ENCODE measurements at places on chromosomes 7 and 10. TPM values are rescaled to one million over a fixed set of nuclear protein-coding genes. Genes with fewer than 3 reads are reported as not detected.
A peak's percentile ranks its signal among the peaks of the same experiment; 100 is the strongest.

Gene TAC1
- 1.6 TPM for polyA plus RNA-seq

DNA sequence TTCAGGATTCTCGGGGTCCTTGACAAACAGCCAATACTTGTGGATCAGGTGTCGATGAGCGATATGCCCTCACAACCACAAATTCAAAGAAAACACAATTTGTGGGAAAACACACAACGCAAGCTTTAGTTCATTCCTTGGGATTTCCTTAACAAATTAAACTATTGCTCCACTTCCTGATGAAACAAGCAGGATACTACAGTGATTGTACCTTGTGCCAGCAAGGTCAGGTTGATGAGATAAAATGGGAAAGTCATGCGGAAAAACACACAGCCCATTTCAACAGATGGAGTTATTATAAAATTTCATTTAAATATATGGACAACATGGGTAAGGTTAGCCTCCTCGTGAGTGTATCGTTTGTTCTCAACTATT, 8.8 kb upstream of the RHOBTB1 start:
- DNase-seq: no peak

DNA sequence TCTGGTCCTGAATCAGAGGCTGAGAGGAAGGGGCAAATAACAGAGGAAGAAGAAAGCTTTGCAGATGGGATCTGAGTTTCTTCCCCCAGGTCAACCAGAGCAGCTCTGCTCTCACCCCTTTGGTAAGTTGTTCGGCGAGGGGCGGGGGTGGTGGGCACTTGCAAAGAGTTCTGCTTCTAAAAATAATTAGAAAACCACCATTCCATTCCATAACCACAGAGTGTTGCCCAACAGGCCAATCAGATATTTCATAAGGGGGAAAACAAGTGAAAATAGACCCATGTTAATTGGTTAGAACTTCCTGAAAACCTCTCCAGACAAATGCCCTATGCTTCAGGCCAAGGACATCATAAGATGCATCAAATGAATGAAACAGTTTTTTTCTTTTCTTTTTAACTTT, 43.6 kb upstream of the R3HCC1L start:
- no peak for DNase-seq

Gene EPDR1
- 13.9 TPM for polyA plus RNA-seq

Gene ZNF777
- polyA plus RNA-seq: 6.9 TPM

DNA sequence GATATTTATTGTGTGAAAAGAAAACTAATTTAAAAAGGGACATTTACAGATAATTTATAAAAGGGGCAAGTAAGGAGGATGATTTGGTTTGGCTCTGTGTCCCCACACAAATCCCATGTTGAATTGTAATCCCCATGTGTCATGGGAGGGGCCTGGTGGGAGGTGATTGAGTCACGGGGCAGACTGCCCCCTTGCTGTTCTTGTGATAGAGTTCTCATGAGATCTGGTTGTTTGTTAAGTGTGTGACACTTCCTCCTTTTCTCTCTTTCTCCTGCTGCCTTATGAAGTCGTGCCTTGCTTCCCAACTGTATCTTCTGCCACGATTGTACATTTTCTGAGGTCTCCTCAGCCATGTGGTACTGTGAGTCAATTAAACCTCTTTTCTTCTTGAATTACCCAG, 171.0 kb upstream of the SEMA3E start:
- DNase-seq: no peak

DNA sequence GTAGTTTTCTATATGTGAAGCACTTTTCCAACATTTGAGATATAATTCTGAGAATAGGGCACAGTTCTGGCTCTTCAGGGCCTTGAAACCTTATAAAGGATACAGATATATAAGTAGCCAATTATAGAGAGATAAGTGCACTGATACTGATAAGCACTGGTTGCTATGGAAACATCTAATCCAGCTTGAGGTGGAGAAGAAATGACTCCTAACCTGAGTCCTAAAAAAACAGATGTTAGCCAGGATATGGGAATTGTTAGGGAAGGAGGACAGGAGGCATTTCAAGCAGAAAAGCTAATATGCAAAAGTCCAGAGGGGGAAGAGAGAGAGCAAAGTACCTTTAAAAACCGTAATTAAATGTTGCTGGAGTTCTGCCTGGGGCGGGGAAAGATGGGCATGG, 30.8 kb downstream of the STRIP2 start:
- DNase-seq: no peak

Gene EPO
- polyA plus RNA-seq: not detected

GRCh38 chr7:45089341-45089891, 647 bp upstream of the NACAD start:
- peak; percentile 64 for DNase-seq

DNA sequence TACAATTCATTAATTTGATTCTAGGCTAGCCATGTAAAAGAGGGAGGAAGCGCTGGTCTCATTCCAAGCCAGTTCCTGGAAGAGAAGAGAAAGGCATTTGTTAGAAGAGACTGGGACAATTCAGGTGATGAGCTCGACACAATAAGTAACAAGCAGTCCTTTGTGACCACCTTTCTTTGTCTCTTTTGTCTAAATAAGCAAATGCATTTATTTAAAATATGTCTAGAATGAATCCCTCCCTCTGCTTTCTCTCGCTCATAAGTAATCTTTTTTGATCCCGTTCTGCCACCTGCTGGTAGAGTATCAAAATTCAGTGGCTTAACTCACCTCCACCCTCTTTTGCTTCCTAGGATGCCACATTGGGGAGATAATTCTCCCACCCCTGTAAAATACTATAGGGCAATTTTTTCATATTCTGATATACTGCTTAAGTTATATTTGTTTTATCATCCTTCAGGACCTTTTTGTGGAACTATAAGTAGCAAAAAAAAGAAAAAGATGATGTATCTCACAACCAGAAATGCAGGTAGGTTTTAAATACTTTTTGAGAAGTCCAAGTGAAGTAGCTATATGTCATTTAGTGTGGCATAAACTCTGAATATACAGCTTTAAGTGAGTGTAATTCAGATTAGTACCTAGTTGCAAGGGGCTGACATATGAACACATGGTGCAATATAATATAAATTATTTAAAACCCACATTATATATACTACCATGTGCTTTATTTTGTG, 91.5 kb downstream of the GSDME start:
- no peak for DNase-seq

GRCh38 chr10:77983384-77984341, 45.7 kb downstream of the POLR3A start:
- DNase-seq: no peak

Gene FAM25G
- polyA plus RNA-seq: not detected

DNA sequence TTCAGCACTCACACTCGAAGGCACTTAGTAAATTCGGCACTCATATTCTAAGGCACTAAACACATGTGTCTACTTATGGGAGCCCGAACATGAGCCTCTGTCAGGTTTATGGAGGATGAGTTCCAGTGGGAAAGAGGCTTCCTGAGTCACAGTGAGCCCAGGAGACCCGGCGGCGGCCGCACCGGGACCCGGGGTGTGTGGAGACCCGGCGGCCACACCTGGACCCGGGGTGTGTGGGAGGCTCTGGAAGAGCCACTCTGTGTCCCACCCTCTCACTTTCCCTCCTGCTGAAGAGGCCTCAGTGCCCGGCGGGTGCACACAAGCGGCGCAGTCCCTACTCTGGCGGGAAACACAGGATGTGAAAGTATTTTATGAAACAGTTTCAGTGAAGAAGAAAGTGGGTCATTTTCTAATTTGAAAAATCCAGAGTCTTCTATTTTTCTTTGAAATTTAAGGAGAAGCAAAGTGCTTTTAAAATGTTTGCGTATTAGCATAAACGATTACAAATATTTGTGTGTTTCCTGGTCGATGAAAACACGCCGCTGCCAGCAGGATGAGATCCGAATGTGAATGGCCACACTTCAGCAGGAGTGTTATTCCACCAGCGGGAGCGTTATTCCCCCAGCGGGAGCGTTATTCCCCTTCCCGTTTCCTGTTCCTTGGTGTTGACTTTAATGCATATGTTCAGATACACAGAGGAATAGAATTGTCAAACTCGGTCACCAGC, 625.1 kb downstream of the DNAJB6 start:
- DNase-seq: no peak

DNA sequence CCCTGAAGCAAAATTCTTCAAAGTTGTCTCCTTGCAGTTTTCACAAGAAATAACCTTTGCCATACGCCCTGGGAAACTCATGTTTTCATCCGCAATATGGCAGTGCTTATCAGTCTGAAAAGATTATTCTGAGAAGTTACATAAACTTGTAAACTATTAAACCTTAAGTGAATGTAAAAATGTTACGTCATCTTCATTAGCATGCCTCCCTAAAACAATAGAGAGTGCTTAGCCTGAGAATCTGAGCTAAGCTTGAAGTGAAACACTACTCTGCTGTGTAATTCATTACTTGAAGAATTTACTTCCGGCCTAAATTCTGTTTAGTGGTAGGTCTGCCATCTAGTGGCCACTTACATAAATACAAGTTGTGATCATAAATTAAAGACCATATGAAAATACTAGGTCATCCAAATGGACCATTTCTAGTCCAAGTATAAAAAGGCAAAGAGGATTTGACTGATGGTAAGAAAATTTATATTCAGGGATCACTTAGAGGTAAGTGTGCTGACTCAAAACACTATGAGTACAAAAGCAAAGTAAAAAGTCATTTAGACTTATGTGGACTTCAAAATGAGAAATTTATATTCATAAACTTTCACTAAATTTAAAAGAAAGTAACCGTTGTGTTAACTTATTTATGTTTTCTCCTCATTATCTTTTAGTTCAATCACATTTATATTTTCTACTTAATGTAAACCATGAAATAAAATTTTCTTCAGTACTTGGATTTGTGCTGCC, 745.1 kb upstream of the LRRTM3 start:
- DNase-seq: no peak

Gene TASOR2
- polyA plus RNA-seq: 9.7 TPM

- DNase-seq: no peak
Observed at GRCh38 chr7:3272691-3273141, 28.3 kb upstream of the SDK1 start.

Gene ADAM12
- polyA plus RNA-seq: 0.14 TPM

- DNase-seq: no peak
Observed at GRCh38 chr10:132960071-132960472, 17.7 kb upstream of the CFAP46 start.

Gene LIMK1
- polyA plus RNA-seq: 7.6 TPM

Gene AGMO
- 0.29 TPM for polyA plus RNA-seq

- no peak for DNase-seq
Observed at GRCh38 chr7:55587687-55588378, 15.5 kb upstream of the VOPP1 start.

GRCh38 chr10:112952282-112953173, 2.5 kb downstream of the TCF7L2 start:
- peak; percentile 27 for DNase-seq

- no peak for DNase-seq
Observed at GRCh38 chr10:113920875-113921274, 66.4 kb downstream of the NHLRC2 start.

- DNase-seq: no peak
Observed at GRCh38 chr10:68463365-68464093, 8.2 kb downstream of the DNA2 start.

GRCh38 chr10:62266147-62266546, 2.5 kb downstream of the RTKN2 start:
- no peak for DNase-seq

Gene CAV1
- 269 TPM for polyA plus RNA-seq

DNA sequence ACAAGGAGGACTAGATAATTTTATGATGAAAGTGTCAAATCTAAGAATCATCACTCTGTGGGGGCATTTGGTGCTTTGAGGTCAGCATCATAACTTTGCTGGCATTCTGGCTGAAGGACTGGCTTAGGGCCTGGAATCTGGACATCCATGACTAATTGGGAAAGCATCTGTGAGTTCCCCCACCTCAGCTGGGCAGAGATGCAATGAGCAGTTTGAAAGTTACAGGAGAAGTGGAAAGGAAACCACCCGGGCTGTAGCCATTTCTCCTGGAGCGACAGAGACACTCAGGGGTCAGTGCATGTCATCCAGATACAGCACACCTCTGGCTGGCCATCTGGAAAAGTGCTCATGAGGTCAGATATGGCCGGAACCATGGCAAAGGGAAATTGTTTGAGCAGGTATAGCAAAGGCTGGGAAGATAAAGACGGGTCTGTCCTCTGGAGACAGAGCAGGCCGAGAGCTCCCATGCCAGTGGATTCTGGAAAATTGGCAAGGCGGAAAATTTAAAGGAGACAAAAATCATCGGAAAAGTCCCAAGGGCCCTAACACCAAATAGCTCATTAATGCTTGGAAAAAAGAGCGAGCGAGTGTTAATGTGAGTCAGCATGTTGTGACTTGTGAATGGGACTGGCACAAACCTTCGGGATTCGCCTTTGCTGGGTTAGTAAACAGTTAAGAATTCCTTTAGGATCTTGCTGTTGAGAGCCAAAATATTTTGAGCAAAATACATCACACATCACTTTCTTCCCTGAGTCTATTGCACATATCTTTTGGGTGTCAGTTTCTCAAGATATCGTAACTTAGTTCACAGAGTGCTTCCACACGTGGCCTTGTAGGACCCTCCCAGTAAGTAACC, 188.4 kb upstream of the AGK start:
- DNase-seq: no peak

GRCh38 chr10:61822781-61823230, 78.7 kb upstream of the ARID5B start:
- no peak for DNase-seq

Gene MBL2
- not detected for polyA plus RNA-seq

GRCh38 chr7:116455009-116455408, 44.5 kb upstream of the CAV2 start:
- DNase-seq: no peak

GRCh38 chr7:44290252-44290620, 35.2 kb downstream of the CAMK2B start:
- peak; percentile 52 for DNase-seq

Gene A1CF
- not detected for polyA plus RNA-seq

GRCh38 chr7:84454174-84454959, 259.8 kb upstream of the SEMA3A start:
- DNase-seq: no peak

DNA sequence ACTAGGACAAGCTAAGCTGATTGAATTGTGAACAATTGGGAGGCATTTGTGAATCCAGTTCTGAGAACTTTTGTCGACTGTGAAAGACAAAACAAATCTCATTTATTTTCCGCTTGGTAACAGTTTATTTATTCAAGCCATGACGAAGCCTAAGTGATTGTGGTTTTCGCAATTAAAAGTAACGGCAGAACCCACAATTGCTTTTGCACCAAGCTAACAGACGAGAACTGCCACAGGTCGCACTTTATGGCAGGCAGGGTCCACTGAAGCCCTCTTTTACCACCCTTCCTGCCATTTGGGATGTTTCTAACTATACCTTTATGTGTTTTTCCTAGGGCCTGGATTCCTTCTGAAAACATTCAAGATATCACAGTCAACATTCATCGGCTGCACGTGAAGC, 111.2 kb downstream of the ZMYND11 start:
- DNase-seq: no peak

Gene CPN1
- not detected for polyA plus RNA-seq

GRCh38 chr10:95814011-95814727, 58.2 kb downstream of the ENTPD1 start:
- DNase-seq: no peak

Gene TET1
- polyA plus RNA-seq: 0.32 TPM

Gene KMT2C
- 10.9 TPM for polyA plus RNA-seq

Gene DGKI
- 2.1 TPM for polyA plus RNA-seq

All from right cardiac atrium (tissue), 5 donors.